ENCODE measurements at places on chromosomes 5 and 9.

DNA sequence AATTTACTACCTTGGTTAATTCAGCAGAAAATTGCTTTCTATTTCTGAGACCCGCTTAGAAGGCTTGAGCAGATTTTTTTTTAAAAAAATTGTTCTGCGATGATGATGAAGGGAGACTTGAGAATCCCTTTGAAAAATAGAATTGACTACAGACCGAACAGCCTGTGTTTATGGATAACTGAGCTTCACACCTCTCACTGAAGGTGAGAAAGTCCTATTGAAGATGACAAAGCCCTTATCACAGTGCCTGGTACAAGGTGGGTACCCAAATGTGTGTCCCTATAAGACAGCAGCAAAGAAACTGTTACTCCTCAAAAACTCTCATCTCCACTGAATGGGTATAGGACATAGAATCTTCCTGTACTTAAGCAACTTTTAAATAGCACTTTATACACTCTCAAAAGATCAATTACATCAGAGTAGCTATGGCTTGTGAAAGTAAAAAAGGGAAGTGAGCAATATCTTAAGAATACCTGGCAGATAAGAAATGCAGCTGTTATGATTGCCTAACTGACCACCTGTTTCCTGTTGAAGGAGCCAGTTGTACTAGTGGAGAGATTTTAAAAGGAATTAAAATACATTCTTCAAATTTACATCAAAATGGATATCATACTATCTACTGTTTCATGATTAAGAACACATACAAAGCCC, 419.7 kb downstream of the CHSY3 start:
- peak; percentile 58 for DNase-seq

DNA sequence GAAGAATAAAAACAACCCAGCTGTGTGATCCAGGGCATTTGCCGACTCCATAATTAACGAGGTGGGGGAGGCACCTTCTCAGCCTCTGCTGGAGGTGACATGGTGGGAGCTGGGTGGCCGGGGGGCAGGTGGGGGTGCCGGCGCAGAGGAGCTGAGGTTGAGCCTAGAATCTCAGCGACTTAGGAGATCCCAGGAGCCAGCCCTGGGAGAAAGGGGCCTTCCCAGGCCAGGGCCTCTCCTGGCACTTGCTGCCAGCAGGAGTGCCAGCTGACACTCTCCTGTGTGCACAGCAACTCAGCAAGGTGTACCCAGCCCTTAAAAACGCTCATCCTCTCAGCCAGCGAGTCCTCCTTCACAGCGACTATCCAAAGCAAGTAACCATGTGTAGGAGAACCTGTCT, 62.8 kb upstream of the FCN1 start:
- no peak for DNase-seq

GRCh38 chr5:73692166-73692640, 66.2 kb downstream of the ARHGEF28 start:
- DNase-seq: peak; percentile 93

DNA sequence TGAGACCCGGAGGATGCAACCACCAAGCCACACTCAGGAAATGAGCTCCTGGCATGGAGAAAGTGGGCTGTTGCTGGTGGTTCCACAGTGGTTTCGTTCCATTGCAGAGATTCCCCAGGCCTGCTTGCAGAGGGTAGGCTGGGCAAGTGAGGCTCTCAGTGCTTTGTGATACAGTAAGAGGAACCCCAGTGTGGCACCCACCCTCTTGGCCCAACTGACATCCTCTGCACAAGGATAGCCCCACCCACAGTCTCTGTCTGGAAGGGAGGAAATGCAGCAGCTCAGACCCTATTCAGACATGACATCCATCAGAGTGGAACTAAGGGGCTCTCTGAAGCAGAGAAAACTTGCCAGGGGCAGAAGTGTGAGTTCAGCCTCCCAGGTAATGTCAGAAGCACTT, 69.6 kb upstream of the FSTL4 start:
- no peak for DNase-seq

- DNase-seq: no peak
Observed at GRCh38 chr9:131739133-131739958, 530 bp downstream of the RAPGEF1 start.

GRCh38 chr5:96569770-96570169, 92.4 kb upstream of the CAST start:
- DNase-seq: no peak

DNA sequence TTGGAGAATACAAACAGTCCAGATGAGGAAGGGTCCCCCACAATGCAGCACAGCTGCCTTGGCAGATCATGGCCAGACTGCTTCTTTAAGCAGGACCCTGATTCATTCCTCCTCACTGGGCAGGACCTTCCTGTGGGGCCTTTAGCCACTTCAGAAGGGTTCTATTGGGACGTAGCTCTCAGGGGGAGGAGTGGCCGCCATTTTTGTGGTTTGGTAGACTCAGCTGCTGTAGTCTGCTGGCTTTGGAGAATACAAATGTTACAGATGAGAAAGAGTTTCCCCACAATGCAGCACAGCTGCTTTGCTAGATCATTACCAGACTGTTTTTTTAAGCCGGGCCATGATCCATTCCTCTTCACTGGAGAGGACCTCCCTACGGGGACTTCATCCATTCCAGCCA, 57.4 kb downstream of the TMEM38B start:
- DNase-seq: no peak

DNA sequence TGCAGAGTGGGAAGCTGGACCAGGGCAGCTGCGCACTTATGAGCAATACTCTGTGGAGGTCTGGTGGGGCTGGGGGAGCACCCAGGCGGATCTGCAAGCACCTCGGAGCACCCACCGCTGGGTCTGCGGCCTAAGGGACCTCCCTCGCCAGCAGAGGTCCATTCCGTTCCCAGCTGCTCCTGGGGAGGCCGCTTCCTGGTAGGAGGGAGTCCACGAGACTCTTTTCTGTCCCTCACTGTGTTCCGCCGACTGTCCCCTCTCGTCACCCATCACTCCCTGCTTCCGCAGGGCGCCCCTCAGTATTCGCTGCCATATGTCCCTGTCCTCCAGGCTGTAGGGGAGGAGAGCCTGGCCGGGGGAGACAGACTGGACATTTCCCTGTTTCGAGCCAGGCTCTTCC, 45.5 kb downstream of the NDST1 start:
- DNase-seq: no peak

DNA sequence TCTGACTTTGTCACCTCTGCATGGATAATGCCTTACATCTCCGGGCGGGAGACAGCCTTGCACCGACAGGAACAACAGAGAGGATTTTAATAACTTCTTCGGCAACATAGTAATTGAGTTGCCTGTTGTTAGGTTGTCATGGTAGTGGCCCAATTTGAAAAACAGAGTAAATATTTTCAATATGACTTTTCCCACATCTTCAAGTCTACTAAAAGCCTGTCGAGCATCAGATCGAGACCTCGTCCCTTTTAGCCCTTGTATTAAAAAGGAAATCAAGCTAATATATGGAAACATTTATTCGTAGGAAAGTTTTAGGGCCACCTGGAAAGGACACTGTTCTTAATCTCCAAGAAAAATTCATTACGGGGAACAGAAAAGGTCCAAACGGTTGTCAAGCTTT, 70.8 kb upstream of the FCN2 start:
- DNase-seq: no peak

DNA sequence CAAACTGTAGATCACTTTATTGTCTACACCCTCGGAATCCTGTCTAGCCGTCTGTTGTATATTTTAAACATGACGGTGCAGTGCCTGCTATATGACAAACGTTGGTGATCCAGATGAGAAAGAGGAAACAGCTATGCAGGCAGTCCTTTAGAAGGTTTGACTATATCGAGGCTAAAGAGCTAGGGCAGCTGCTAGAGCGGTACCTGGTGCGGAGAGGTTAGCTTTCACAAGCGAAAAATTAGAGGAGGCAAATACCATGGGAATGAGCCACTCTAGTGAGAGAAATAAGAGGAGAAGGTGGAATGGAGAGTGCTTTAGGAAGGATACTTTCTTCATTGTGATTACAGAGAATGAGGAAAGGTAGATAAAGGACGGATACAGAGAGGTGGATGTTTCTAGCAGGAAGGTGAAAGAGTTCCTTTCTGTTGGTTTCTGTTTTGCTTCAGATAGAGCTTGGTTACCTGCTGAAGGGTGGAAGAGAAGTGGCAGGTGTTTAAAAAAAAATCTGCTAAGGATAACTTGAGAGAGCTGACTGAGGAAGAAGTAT, 959 bp upstream of the FBXL17 start:
- no peak for DNase-seq

DNA sequence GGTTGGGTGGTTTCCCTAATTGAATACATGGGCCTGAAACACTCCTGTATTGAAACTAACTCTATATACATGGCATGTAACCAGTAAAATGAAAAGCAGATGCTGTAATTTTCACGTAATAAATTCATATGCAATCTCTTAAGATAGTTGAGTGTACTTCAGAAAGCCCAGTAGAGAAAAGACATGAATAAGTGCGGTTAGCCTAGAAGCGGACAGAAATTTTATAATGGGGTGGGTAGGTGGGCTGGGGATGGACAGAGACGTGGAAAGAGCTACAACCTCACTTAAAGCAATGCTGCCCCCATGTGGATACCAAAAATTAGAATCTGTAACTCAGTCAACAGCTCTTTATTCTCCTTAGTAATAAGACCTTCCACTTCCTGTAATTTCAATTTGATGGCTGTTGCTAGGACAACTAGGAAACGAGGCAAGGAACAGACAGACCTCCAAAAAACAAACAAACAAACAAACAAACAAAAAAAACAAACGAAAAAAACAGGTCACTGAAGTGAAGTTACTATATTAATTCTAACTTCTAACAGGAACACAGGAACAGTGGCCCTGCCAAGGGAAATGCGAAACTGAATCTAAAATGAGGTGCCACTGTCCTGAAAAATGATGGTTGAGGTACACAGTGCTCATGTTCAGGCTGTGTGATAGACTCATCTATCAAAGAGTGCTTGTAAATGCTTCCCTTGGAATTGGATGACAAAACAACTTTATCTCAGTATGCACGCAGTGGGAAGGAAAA, 103.4 kb upstream of the GNA14 start:
- peak; percentile 97 for DNase-seq

DNA sequence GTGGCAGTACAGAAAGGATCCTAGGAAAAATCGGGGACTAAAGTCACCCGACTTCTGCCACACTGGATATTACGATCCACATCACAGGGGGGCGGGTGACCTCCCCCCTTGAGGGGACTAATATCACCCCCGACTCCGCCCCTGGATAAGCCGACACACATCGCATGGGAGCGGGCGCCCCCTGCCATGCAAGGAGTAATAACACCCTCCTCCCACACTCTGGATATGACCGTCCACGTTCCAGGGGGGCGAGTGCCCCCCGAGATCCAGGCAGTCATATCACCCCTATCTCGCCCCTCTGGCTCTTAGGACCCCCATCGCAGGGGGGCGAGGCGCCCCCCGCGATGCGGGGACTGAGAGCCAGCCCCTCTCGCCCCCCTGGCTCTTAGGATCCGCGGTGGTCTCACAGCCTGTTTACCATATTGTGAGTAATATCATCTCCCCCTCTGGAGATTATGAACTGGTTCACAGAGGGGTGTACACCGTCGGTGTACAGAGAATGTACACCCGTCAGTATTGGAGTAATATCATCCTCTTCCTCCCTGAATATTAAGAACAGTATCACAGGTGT, 423.0 kb downstream of the DIRAS2 start:
- peak; percentile 0 for DNase-seq

- no peak for DNase-seq
Observed at GRCh38 chr5:181281077-181281983, 20.4 kb upstream of the TRIM52 start.

- no peak for DNase-seq
Observed at GRCh38 chr5:76927961-76928360, 24.9 kb upstream of the CRHBP start.

DNA sequence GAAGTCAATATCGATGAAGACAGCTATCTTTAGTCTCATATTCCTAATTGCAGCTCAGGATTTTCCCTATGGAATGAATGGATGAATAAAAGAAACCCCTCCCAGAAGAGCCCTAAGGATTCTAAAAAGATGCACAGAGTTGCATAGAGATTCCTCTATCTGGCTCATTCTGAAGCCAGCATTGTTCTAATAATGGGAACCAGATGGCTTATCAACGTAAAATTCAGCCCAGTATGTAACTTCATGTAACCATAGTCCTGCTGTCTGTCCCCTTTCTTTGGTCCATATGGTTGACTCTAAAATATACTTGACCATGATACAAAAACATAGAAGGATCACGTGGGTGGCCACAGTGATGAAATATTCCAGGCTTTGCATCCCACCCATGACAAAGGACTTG, 508.6 kb downstream of the RASEF start:
- peak; percentile 6 for DNase-seq

DNA sequence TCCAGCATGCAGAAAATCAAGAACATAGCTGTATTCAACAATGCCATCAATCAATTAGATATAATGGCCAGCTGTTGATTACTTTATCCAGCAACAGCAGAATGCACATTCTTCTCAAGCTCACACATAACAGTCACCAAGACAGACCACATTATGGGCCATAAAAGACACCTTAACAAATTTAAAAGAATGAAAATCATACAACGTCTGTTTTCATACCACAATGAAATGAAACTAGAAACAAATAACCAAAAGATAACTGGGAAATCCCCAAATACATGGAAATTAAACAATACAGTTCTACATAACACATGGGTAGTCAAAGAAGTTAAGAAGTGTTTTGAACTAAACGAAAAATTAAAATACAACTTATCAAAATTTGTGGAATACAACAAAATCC, 130.9 kb upstream of the GNA14 start:
- DNase-seq: no peak

DNA sequence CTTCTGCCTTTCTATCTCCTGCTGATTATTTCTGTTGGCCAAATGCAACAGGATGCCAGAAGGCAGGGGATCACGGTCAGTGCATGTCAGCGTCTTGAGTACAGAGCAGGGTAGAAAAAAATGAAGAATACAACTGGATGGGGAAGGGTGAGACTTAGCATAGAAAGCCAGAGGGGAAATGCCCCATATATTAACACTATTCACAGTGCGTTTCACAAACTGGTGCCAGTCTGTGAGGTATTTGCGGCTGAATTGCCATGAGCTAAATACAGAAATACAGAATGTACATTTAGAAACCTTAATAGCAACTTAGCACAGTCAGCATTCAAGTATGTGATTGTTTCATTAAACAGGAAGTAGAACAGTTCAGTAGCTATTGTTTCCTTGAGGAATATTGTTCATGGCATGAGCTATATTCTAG, 31.0 kb upstream of the SLC1A3 start:
- peak; percentile 70 for DNase-seq

- no peak for DNase-seq
Observed at GRCh38 chr9:133443982-133444381, 15.8 kb upstream of the CACFD1 start.

All from fibroblast of upper back skin (primary cell).